ENCODE measurements at places on chromosomes 7 and 10.

GRCh38 chr10:132453470-132453861 is 56.5 kb downstream of the PWWP2B start:
- no peak for DNase-seq

DNA sequence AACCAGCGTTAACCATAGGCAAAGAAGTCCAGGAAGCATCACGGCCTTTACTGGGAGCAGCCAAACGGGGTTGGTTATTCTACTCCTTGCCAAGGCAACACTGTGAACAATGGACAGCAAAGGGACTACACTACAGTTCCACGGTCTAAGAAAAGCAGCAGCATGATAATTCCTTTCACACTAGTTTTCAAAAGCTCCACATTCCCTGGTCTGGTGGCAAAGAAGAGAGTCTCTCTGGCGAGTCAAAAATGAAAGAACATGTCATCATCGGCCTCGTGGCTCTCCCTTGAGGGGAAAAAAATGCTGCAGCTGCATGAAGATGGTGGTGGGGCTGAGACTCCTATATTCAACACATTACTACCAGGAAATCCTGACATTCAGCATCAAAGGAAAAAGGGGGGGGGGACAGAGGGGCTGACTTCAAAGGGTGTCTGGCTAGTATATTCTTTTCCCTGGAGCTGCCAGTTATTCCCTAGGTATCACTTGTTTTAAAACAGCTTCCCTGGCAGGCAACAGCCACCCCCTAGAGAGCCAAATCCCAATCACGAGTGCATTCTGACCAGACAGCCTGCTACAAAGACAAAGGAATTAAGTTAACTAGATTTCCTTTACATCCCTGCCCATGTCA is 49.1 kb downstream of the SLC37A3 start:
- no peak for DNase-seq

DNA sequence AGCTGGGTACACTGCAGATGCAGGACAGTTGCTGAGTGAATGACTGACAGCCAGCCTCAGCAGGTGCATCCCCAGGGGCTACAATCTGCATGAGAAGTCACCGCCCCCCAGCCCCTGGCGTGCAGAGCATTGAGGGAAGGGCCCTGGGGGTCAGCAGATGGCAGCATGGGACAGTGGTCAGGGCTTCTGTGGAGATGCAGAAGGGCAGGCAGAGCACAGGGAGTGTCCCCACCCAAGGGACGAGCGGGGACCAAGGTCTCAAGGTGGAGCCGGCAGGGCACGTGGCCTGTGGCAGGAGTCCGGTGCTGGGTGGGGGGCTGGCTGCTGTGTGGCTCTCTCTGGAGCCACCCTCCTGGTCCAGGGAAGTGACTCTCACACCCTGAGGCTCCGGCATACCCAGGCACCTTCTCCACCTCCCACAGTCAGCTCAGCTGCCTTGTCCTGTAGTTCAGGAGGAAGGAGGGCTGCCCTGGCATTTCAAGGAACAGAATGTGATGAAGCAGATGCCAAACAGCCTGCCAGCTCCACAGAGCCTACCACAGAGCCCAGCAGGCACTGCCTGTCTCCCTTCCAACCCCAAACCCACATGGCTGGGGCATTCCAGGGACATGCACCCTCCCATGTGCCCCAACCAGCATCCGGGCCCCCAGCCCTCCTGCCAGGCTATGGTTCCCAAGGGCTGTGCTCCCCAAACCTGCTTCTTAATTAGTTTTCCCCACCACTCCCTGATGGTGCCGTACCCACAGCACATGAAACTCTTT is 114.5 kb downstream of the TMEM130 start:
- DNase-seq: peak; percentile 51

DNA sequence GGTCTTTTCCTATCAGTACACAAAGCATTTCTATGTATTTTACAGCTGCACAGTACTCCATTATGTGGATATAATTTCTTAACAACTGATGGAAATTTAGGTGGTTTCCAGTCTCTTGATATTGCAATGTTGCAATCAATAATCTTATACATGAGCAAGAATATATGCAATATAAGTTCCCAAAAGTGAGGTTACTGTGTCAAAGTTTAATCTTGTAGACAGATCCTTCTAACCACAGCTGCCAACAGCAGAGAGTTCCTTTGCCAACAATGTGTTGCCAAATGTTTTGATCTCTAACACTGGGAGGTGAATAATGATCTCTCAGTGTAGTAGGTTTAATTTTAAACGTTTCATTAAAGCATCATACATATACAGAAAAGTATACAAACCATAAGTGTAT is 54.5 kb downstream of the CUL2 start:
- DNase-seq: no peak

DNA sequence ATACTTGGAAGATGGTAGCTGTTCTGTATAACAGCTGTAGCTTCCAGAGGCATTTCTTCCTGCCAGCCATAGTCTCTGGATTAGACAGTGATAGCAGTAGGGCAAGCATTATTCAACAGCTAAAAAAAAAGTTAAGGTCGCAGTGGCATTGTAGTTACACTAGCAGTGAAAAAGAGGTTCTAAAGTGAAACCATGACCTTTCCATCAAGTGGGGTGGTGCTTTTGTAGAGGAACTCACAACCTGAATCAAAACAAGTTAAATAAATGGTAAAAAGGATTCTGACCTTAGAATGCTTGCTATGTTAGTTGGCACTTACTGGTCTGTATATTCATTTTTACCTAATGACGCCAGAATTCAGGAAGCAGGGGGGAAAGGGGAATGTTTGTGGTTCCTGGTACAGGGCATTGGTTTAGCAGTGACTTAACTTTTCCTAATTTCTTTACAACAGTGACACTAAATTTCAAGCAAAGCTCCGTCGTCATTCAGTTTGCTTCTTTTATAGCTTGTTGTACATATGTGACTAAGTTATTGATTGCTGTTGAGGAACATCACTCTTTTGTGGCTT is 55.0 kb downstream of the GBF1 start:
- no peak for DNase-seq

DNA sequence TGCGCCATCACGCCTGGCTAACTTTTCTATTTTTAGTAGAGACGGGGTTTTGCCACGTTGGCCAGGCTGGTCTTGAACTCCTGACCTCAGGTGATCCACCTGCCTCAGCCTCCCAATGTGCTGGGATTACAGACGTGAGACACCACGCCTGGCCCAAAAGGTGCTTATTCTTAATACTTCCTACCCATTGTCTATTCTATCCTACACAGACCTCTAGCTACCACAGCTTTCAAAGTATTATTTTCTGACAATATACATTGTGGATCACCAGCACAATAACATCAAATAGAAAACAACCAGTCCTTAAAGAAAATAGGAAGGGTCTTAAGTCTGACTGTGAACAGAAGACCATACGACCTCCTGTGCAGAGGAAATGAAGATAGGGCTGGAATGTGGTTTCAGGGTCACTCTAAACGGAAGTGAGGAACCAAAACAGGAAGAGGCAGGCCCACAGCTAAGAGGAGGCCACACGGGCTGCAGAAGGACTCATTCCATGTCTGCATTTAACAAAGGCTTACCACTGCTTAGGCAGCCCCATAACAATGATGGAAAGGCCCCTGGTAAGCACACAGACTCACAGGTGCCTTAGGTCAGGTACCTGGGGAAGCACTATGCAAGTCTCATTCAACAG is 115.2 kb downstream of the ZFAND4 start:
- DNase-seq: no peak

DNA sequence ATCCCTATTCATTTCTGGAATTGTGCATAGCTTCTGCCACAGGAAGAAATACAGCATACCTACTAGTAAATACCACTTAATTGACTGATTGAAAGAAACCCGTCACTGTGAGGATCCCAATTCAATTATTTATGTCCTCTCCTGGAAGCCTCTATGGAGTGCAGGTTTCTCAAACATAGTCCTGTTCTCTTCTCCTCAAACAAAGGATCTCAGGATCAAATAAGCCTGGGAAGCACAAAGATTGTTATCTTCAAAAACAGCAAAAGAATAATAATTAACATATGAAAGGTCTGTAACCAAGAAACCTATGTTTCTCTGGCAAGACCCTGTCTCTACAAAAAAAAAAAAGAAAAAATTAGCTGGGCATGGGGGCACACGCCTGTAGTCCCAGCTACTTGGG is 127.3 kb downstream of the KCNMA1 start:
- no peak for DNase-seq

GRCh38 chr7:74684921-74685320 is 27.4 kb downstream of the GTF2I start:
- no peak for DNase-seq

- DNase-seq: no peak
Measured at GRCh38 chr10:9450801-9451200, 1396.3 kb downstream of the GATA3 start.

GRCh38 chr7:40580776-40581175 is 446.0 kb downstream of the SUGCT start:
- no peak for DNase-seq

GRCh38 chr7:43692582-43693373 is 36.5 kb downstream of the COA1 start:
- no peak for DNase-seq

DNA sequence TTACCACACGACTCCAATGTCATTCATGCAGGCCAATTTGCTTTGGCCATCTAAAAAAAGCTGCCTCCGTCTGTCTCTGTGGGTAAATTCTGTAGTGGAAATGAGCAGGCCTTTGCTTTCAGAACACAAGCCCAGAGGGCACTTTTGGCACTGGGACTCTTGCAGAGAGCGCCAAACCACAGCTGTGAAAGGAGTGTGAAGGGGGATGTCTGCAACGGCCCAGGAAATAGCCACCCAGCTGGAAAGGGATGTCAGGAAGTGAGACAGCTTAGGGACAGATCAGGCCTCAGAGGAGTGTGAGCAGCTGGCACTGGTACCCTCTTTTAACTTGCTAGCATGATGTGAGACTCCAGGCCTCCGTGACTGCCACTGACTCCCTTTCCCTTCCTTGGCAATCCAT is 152.4 kb downstream of the DKK1 start:
- DNase-seq: no peak

- no peak for DNase-seq
Measured at GRCh38 chr10:124176349-124177179, 83.2 kb upstream of the CHST15 start.

DNA sequence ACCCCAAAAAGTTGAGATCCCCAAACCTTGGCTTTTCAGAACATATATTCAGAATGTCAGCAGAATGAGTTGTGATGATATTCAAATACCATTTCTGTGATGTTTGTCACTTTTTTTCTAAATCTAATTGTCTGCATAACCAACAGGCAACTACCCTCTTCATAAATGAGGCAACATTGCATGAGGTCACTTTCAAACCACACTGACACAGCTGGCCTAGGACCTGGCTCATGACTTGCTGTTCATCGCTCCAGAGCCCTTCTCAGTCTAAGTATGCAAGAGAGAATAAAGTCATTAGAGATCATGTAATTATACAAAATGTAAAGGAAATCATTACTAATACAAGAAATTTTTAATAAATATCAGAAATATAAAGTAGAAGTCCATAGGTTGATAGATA is 681.9 kb downstream of the GRM8 start:
- DNase-seq: no peak

Measured in glutamatergic neuron (in vitro differentiated cells).